DMS79 (cell line): ENCODE measurements at places on chromosomes 1 and 21.

- DNase-seq = no peak
Measured at GRCh38 chr1:147109041-147109440, 63.2 kb downstream of the PRKAB2 start.

DNA sequence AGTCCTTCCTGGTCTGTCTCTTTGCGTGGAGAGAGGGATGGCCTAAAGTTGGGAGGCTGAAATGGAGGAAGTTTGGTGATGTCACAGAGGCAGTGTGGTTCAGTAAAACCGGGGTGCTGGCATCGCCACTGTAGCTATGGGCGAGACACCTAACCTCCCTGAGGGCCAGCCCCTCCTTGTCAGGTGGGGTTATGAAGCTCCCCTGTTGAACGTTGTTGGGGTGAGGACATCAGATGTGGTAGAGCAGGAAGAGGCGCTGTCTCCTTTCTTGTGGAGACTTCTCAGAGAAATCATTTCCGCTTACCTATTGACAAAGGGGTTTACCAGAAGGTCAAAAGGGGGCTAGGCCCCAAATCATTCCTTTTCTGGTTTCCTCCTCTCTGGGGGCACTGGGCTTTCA is 294.7 kb downstream of the SIPA1L2 start:
- DNase-seq = no peak

GRCh38 chr1:21020151-21020550 is 156.5 kb downstream of the EIF4G3 start:
- no peak for DNase-seq

GRCh38 chr21:25646474-25646873 is 7.4 kb downstream of the JAM2 start:
- no peak for DNase-seq
